ENCODE measurements at places on chromosomes 4 and X.

DNA sequence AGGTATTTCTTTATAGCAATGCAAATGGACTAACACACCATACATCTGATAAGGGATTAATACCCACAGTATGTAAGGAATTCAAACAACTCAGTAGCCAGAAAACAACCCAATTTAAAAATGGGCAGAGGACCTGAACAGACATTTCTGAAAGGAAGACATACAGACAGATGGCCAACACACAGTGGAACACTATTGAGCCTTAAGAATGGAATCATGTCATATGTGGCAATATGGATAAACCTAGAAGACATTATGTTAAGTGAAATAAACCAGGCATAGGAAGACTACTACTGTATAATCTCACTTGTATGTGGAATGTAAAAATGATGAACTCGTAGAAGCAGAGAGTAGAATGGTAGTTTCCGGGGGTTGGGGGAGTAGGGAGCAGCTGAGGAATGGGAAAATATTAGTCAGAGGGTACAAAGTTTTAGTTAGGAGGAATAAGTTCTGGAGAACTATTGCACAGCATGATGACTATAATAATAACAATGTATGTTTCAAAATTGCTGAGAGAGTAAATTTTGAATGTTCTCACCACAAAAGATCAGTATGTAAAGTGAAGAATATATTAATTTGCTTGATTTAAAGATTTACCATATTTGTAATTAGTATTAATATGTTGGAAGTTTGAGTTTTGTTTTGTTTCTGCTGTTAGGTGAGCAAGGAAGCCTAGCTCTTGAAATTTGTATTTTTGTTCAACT, 25.2 kb downstream of the WDR44 start:
- no peak for DNase-seq

GRCh38 chrX:11462648-11463047, 169.4 kb downstream of the AMELX start:
- DNase-seq = no peak

- no peak for DNase-seq
Observed at GRCh38 chr4:2263926-2264321, 2.0 kb upstream of the MXD4 start.

DNA sequence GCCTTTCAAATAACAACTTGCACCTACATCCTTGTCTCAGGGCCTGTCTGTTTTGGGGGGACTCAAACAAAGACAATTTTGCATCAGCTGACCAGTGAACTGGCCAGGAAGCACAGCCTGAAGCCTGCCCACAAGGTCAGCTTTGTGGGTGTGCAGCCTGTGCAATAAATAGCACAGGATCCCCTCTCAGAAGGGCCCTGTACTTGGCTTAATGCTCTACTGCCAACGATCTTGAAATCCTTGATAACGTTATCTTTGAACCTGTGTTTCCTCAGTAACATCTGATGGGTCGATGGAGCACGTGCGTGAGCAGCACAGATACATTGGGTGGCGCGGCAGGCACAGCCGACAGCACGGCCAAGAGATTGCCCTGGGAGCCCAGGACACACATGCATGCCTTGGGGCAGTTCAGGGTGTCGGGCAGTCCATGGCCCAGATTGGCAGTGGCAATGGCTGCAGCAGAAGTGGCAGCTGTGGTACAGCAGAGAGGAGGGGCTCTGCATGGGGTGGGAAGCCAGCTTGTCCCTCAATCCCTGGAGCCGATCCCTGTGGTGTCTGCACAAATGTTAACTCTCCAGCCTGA, 58.8 kb upstream of the ATP6AP2 start:
- DNase-seq = no peak

- DNase-seq = no peak
Observed at GRCh38 chr4:100165809-100166208, 24.5 kb downstream of the DDIT4L start.
